ENCODE measurements at places on chromosomes 3 and 15. TPM values are rescaled to one million over a fixed set of nuclear protein-coding genes. Genes with fewer than 3 reads are reported as not detected.

The SKIC8 gene
- total RNA-seq, result 55.3 TPM

The ERICH6 gene
- 0.40 TPM for total RNA-seq

The HRG gene
- not detected for total RNA-seq

The PIGZ gene
- total RNA-seq, result 1.9 TPM

The FAM81A gene
- 4.2 TPM for total RNA-seq

The UROC1 gene
- total RNA-seq, result not detected

The C3orf80 gene
- 0.44 TPM for total RNA-seq

Data from neural crest cell (in vitro differentiated cells).